Amygdala (tissue), 56 donors: ENCODE measurements at places on chromosomes 13 and 19.
A peak's percentile ranks its signal among the peaks of the same experiment; 100 is the strongest.

DNA sequence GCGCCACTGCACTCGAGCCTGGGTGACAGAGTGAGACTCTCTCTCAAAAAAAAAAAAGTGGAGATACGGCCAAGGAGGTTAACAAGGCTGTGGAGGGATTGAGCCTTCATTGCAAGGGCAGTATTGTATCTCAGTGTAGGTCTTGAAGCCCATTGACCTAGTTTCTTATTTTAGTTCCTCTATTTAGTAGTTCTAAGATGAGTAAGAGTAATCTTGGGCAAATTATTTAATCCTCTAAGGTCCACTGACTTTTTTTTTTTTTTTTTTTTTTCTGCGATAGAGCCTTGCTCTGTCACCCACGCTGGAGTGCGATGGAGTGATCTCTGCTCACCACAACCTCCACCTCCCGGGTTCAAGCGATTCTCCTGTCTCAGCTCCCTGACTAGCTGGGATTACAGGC is 14.3 kb upstream of the ILF3 start:
- no peak for DNase-seq

DNA sequence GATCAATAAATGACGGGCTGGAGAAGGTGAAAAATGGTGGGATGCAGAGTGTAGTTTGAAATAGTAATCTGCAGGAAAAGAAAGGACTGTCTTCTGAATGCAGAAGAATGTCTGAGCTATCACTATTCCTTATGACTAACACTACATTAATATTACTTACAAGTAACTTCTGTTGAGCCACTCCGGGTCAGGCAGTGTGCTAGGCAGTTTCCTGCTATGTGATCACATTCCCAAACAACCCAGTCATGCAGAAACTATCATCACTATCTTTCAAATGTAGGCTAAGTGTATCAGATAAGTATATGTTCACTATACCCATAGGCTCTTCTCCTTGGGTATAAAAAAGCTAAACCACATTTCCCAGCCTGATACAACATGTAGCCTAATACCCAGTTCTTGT is 6.6 kb downstream of the ZNF599 start:
- DNase-seq = no peak

DNA sequence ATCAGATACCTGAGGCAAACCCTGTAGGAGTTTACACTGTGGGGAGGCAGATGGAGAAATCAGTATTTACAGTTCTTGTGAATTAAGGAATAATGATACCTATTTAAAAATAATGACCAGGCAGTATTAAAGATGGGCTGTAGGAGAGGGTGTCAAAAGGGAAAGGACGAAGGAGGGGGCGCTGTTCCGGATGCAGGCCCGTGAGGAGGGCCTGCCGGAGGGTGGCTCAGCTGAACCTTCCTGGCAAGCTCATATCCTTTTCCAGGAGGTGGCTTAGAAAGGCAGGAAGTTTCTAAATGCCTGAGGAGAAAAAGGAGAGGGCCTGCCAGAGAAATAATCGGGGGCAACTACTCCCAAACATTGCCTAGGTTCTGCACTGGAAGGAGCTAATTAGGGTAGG is 46.6 kb downstream of the MBNL2 start:
- no peak for DNase-seq

GRCh38 chr13:51564252-51564651 is 20.0 kb upstream of the WDFY2 start:
- no peak for DNase-seq

- DNase-seq = no peak
Observed at GRCh38 chr13:32629313-32629712, 43.1 kb downstream of the PDS5B start.

GRCh38 chr19:47112166-47112996 is 1.2 kb downstream of the ZC3H4 start:
- DNase-seq = peak; percentile 70
